AG08396 (cell line): ENCODE measurements at places on chromosomes 2 and 18.

- DNase-seq, result no peak
These were observed 17.8 kb upstream of the TCF4 start for GRCh38 chr18:55605733-55606338.

DNA sequence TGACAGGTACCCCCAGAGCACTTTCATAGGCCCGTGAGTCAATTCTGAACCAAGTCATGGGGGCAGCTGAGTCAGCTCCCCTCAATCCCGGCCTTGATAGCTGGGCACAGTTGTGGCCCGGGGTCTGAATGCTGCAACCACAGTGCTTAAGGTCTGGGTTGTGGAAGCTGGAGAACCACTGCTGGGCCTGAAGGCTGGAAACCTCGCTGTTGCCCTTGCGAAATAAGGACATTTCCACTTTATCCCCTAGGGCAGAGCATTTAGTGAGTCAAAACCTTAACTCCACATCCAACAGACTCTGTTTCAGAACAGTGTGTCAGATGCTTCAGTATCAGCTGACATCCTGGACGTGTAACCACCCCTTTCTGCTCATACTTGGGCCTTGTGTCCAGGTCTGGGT is 58.6 kb downstream of the SP110 start:
- DNase-seq, result no peak

- peak; percentile 35 for DNase-seq
These were observed 71.2 kb downstream of the PLB1 start for GRCh38 chr2:28567061-28567471.

DNA sequence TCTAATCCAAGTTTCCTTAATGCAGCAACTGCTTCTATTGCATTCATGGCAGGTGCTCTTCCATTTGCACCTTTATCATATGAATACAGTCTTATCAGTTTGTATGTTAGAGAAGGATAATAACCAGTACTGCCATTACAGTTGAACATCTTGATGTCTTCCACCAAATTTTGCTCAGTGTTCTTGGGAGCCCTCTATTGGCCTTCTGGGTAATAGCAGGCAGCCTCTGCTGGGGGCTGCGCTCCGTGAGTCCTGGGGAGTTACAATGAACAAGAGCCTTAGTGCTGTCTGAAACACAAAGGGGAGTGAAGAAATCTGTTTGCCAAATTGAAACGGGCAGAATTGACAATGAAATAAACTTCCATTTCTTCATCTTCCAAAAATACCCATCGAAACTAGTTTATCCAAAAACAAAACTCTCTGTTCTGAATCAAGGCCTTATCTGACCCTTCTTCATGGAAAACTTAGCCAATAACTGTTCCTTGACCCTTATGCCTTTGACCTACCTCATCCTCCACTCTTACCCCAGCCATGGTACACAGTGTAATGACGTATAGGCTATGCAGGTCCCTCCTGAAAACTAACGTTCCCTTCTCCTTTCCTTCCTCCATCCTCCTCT is 79.9 kb downstream of the ALK start:
- peak; percentile 63 for DNase-seq

GRCh38 chr2:88220718-88221117 is 50.6 kb downstream of the THNSL2 start:
- DNase-seq, result no peak

GRCh38 chr2:201135386-201135785 is 19.4 kb downstream of the CFLAR start:
- DNase-seq, result no peak

DNA sequence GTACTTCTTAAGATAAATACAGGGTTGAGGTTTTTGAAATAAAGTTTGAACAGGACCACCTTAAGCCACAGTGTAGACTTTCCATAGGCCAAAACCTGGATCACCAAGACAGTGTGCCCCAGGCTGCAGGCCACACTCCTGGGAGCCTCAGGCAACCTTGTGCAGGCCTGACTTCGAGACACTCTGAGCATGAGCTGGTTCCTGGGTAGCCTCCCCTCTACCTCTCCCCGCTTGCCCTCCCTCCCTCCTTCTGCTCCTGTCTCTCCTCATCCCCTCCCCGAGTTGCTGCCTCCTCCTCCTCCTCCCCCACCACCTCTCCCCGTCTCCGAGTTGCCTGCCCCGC is 10.6 kb upstream of the PROC start:
- no peak for DNase-seq

- no peak for DNase-seq
These were observed 2.9 kb downstream of the MAT2A start for GRCh38 chr2:85541753-85542457.

- DNase-seq, result no peak
These were observed 18.8 kb upstream of the FN1 start for GRCh38 chr2:215454519-215455246.

- DNase-seq, result peak; percentile 39
These were observed 29.0 kb upstream of the CFAP36 start for GRCh38 chr2:55490554-55490953.

DNA sequence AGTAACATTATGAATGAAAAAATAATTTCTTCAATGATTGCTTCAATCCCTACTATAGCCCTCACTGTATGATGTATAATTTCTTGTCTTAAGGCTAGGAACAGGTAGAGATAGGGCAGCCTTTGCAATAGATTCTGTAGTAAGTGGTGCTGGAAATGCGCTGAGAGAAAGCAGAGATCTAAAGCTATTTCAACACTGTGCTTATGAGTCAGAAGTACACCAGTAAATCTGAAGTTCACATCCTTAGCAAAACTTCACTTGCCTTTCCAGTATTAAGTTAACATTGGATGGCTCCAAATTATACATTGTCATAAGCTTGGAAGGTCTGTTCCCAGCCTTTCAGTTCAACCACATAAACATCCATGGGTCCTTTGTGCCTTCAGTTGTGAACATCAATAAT is 178.2 kb upstream of the EPHA4 start:
- DNase-seq, result no peak

- DNase-seq, result no peak
These were observed 6.5 kb downstream of the GKN1 start for GRCh38 chr2:68980956-68981355.

DNA sequence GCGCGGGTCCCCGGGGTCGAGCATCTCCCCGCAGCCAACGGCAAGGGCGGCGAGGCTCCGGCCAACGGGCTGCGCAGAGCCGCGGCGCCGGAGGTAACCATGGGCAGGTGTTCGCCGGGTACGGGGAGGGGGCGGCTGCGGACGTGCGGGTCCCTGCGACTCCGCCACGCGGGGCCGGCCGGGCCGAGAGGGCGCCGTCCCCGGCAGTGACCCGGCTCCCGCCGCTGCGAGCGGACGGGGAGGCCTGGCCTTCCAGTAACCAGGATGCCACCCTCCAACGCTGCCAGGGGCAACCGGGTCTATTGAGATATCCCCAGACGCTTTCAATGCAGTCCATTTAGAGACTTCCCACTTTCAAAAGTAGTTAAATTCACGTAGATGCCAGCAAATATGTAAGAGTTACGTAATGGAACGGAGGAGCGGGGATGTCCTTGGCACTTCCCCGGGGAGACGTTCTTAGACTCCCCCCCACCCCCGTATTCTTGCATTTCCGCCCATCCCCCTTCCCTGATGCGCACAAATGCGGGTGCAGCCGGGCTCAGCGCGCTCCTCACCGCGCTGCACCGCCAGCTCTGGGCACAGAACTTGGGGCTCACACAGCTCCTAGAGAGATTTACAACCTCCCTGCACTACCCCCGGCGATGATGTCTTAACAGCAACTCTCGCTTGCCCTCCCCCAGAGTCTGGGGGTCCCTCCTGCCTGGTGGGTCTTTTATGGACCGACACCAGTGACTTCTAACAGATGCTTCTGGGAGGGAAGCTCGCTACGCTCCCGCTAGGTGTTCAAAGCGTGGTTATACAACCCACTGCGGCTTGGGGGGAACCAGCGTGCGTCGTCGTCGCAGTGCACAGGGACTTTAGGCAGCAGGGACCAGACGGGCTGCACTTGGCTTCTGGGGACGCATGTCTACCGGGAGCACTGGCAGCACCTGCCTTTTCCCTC is 657 bp downstream of the SGPP2 start:
- no peak for DNase-seq

GRCh38 chr2:69616755-69617154 is 26.8 kb downstream of the AAK1 start:
- no peak for DNase-seq
